Stimulated activated CD8-positive, alpha-beta memory T cell treated with anti-CD3 and anti-CD28 coated beads, Interleukin-7, amount 100 ng/mL, for 48 hours (primary cell): ENCODE measurements at places on chromosomes 3 and 15.

DNA sequence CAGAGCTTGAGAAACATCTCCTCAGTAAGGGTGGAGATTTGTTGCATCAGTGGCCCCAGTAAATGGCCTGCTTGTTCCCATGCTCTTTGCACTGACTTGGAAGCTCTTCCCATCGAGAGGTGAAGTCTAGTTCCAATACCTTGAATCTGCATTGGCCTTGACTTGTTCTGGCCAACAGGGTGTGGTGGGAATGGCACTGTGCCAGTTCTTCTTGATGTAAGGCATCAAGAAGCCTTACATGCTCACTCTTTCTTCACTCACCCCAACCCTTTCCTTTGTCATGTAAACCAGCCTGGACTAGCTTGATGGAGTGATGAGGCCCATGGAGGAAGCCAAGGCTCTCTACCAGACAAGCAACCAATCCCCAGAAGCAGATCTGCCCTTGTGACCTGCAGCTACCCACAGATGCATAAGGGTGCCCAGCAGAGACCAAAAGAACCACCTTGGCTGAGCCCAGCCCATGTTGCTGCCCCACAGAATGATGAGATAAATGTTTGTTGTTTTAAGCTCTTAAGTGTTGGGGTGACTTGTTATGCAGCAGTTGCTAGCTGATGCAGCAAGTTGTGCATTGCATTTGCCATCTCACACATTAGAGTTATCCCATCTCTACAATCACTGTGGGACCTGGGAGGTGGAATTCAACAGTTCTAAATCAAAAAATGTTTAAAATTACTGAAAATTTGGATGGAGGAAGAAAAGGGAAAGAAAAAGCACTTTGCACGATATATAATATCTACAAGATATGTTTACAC lies 11.1 kb upstream of the MGLL start:
- no peak for DNase-seq

DNA sequence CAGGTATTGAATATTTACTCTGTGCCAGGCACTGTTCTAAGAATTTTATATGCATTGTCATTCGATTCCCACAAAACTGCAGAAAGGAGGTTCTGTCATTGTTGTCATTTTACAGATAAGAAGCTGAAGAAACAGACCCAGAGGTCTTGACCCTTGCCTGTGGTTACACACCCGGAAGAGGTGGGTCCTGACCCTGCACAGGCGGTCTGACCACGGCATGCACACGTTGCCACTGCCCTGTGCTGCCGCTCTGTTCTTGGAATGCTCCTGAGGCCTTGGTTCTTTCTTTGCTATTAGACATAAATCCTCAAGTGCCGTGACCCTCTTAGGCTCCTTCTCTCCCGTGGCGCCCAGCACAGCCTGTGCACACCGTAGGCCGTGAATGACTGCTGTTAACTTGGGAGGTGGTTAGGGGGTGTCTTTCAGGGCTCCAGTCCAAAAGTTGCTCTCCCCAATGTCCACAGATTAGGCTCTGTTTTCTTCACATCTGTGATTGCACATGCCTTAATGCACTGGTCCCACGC lies 74.1 kb upstream of the PLXNA1 start:
- DNase-seq: no peak

DNA sequence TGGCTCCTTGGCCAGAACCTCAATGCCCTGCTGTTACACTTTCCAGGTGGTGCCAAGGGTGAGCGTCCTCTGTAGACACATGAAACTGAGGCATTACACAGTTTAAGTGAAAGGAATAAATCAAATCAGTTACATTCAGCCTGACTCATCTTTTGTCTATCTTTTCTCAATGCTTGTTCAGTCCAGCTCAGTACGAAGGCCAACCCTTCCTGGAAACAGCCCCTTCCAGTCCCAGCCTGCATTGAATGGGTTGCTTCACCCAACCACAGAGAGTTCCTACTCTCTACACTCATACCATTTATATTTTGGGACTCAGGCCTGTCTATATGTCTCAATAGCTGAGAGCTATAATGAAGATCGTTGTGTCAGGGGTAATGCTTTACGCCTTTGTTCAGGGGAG lies 363.6 kb downstream of the RORA start:
- DNase-seq: no peak

GRCh38 chr3:83523470-83524073 lies 1435.2 kb upstream of the CADM2 start:
- DNase-seq: no peak

DNA sequence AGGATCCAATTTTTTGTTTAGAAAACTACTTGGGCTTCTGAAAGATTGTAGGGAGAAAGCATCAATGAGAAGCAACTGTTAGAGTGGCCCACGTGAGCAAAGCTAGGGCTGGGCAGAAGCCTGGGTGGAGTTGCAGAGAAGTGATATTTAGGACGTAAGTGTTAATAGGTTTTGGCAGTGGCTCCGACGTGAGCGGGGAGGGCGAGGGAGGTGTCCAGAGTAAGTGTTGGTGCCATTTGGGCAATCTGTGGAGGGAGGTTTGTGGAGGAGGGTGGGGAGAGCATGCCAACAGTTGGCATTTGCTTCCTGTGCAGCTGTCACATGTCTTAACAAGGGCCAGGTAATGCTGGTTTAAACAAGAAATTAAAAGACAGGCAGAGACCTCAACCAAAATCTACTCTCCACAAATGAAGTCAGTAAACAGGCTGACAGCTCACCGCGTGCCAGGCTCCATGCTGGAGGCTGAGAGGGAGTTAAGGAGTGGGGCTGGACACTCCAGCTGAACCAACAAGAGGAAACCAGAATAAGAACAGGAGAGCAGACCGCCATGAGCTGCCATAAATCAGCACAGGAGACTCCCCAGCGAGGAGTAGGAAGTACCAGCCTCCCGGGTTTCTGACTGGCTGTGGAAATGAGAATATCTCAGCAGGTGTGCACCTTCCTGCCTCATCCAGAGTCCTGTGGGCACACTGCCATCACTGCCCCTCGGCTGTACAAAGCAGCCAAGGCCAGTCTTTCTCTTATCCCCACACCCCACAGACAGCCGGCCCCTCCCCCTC lies 232.6 kb downstream of the ABHD5 start:
- no peak for DNase-seq

DNA sequence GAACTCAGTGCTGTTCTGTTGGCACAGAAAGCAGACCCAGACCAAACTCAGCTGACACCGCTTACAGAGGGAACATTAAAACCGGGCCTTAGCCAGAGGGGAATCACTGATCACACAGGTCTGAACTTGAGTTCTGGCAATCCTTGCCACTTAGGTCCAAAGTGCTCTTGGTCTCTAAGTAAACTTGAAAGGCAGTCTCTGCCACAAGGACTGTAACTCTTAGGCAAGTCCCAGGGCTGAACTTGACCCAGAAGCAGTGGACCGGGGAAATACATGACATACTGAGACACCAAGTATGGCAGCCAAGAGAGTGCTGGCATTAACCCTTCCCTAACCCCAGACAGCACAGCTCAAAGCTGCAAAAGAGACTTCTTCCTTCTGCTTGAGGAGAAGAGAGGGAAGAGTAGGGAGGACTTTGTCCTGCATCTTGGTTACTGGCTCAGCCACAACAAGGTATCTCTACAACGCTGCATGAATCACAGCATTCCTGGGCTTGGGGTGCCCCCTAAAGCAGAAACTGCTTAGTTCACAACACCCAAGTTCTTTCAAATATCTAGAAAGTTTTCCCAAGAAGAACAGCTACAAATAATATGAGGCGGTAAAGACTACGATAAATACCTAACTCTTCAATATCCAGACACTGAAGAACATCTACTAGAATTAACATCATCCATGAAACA lies 32.5 kb downstream of the NAALADL2 start:
- DNase-seq: no peak

GRCh38 chr3:160929595-160929994 lies 173.6 kb downstream of the PPM1L start:
- DNase-seq: no peak

DNA sequence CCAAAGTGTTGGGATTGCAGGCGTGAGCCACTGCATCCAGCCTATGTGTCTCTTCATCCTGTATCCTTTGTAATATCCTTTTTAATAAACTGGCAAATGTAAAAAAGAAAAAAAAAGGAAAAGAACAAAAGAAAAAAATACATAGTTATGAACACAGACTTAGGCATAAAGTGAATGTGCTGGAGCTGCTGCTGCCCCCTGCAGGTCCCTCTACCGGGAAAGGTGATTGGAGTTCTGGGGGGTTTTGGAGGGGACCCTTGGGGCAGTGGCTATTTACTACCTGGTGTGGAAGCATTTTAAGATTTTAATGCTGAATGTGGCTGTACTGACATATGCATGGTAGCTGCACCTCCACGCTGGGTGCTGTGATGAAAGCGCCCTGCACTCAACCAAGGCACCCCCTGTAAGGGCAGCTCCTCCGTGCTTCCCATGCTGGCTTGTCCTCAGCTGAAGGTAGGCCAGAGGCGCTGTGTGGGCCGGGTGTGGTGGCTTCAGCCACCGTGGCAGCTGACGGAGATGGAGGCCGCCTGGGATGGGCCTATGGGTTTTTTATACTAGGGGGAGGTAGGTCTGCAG lies 49.9 kb downstream of the RPLP1 start:
- DNase-seq: no peak

DNA sequence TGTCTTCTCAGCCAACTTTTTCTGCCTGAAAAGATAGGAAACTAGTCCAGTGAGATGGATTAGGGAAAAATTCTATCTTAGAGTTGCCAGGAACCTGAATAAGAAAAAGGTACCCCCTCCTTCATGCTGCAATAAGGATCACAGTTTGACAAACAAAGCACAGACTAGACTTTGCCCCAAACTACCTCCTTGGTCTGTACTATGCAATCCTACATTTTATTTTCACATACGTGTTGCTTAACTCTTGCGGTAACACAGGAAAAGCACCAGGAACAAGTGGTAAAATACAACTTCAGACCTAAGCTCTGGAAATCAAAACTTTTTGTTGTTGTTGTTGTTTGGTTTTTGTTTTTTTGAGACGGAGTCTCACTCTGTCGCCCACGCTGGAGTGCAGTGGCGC lies 11.3 kb upstream of the IL12A start:
- no peak for DNase-seq

- no peak for DNase-seq
Observed at GRCh38 chr3:58688574-58688973, 22.0 kb upstream of the FAM3D start.

GRCh38 chr3:59658866-59659265 lies 609.0 kb upstream of the CFAP20DC start:
- no peak for DNase-seq

DNA sequence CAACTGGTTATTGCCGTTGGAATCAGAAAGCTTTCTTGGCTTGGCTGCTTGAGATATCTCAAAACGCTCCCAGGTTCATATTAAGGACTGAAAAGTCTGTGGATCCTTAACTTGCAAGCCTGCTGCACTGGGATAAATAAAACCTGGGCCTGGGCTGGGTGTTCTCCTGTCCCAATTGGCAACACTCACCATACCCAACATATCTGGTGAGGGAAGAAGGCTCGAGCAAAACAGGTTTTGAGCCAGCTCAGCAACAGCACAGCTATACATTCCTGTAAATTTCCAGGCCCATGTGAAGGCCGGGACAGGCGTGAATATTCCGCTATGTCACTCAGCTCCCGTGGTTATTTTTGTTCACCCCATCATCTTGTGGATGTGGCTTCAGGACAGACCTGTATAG lies 169.0 kb upstream of the BCL6 start:
- DNase-seq: no peak

- no peak for DNase-seq
Observed at GRCh38 chr15:98898122-98898521, 109.5 kb downstream of the PGPEP1L start.

DNA sequence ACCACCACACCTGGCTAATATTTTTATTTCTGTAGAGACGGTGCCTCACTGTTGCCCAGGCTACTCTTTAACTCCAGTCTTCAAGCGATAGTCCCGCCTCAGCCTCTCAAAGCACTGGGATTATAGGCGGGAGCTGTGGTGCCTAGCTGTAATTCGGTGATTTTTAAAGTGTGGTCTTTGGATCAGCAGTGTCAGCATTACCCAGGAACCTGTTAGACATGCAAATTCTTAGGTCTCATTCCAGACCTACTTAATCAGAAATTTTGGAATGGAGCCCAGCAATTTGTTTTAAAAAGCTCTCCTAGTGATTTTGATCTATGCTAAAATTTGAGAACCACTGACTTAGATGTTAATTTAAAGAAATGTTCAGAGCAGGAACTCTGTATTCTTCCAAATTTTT lies 51.9 kb downstream of the GOLM2 start:
- DNase-seq: no peak

- no peak for DNase-seq
Observed at GRCh38 chr15:44308889-44309288, 20.4 kb downstream of the GOLM2 start.

- no peak for DNase-seq
Observed at GRCh38 chr3:43687499-43687811, 3.3 kb upstream of the ABHD5 start.

DNA sequence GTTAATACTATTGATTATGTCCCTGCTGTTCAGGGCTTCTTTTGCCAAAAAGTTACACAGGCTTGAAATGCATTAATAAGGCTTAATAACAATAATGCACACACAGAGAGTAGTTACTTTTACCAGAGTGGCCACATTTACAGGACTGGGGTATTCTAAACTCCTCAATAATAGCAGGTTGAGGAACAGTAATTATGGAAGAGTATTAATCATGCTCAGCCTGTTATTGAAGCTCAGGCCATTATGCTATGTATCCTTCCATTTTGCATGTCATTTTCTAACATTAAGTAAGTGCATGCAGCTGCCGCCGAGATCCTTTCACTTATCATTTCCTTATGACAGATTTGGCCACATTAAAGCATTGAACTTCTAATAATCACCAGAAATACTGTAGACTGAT lies 5.7 kb downstream of the ARRDC4 start:
- DNase-seq: no peak

- no peak for DNase-seq
Observed at GRCh38 chr3:149585401-149585726, 72.5 kb downstream of the WWTR1 start.

DNA sequence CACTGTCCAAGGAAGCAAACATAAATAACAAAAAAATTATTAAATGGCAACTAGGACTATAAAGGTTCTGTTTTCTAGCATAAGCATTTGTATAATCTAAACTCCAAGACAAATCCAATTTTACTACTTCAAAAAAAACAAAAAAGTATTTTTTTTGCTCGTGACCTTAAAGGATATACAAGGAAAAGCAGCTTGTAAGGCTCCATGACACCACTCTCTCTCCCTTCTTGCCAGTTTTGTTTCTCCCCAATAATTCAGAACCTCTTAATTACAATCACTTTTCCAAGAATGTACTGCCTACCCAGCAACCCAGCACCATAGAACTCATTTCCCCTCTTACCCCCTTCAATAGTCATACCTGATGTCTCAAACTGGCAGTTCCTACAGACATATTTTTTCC lies 496.2 kb downstream of the GRM7 start:
- DNase-seq: no peak

DNA sequence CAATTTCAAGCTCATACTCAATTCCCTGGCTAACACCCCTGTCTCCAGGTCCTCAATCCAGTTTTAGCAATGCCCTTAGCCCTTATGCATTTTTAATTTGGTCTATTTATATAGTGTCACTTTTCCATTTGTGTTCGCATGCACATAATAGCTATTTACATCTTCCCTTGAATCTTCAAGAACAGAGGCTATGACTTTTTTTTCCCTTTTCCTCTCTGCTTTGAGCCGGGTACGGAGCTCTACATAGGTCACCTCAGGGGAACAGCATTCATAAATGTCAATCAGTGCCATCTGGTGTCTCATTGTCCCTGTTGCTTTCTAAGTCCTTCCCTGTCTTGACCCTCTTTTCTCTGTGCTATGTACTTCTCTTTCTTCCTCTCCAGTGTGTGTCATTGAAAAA lies 26.5 kb upstream of the ACTC1 start:
- DNase-seq: no peak
